ENCODE measurements at places on chromosomes 11 and 22.

- DNase-seq = no peak
Observed at GRCh38 chr11:78207532-78208256, 19.0 kb downstream of the USP35 start.

GRCh38 chr11:59625703-59626102, 10.1 kb upstream of the OSBP start:
- DNase-seq = no peak

DNA sequence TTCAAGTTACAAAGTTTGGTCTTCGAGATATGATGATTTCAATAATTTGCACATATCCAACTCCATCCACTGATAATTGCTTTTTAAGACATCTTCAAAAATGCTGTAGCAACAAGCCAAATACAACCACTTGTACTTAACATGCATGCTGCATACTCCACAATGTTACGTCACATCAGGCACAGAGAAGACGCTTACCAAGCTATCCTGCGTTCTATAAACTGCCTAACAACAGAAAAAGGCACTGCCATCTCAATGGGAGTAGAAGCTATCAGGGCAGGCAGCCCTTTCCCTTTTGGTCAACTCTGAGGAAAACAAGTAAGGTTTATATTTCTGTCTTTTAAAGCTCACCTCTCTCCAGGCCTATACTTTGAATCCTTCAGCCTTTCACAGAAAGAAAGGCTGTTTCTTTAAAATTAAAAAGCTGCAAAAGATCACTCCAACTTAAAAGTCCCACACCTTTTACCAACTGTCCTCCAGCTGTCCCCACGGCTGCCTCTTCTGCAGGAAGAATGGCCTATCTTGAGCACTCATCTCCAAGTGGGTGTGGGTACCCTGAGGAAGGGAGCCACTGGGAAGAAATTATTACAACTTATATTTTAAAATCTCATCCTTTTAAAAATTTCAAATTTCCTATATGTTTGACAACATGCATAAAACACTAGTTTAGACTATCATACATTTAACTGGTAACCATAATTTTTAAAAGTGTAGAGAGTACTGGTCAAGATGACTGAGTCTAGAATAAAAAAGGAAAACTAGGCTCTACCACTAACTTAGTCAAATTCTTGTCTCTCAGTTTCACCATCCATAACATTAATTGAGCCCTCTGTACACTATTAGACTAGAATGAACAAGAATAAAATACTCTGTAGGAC, 14.5 kb downstream of the PHF21A start:
- no peak for DNase-seq

GRCh38 chr11:59574467-59574866, 41.1 kb downstream of the OSBP start:
- DNase-seq = no peak

DNA sequence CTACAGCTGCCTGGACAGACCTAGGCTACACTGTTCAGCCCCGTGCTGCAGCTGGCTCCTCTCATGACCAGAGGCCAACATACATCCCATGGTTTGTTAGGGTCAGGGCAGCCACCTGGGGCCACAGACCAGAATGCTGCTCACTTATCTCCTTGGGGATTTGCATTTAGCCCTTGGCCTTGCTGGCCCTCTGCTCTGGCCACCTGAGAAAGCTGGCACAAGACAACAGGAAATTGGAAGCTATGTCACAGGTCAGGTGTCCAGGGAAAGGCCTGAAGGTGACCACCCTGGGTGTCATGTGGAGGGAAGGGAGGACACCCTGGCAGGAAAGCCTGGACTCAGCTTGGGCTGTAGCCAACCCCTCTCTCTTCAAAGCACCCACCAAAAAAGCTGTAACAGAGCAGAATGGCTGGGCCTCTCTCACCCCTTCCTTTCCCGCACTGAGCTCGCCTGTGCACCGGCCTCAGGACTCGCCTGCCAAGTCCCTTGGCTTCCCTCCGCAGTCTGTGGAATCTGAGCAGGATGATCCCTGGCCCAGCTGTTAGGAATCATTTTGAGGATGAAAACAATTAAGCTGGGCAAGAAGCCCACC, 86.3 kb downstream of the SNX19 start:
- DNase-seq = no peak

DNA sequence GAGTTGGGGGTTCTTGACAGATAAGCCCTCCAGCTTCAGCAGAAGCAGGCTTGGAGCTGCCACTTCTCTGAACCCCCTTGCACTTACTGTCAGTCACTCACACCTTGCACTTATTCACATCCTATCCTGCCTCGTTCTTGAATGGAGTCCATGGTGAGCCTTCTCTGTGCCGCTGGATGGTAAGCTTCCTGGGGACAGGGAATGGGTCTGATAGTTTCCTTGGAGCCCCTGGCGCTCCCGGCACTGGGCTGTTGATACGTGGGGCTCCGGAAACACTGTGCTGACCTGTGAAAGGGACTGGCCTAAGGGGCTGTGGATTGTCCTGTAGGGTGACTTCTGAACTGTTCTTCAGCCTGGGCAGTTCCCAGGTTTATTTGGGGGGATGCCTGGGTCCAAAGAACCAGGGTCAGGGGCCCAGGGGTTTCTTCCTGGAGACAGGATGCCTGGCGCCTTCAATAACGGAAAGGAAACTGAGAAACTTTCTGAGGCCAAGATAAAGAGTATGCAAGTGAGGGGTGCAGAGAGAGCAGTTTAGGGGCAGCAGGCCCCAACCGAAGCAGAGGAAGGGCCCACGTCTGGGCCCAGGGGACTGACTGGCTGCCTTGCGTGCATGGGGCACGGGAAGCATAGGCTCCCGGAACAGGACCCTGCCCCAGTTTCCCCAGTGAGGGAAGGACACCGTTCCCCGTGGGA, 709 bp upstream of the ST3GAL4 start:
- no peak for DNase-seq

GRCh38 chr11:111719379-111719778, 46.8 kb downstream of the PPP2R1B start:
- no peak for DNase-seq

GRCh38 chr11:85663080-85663752, 1.7 kb downstream of the CREBZF start:
- DNase-seq = no peak

- DNase-seq = no peak
Observed at GRCh38 chr11:118841469-118842242, 42.0 kb upstream of the CXCR5 start.

DNA sequence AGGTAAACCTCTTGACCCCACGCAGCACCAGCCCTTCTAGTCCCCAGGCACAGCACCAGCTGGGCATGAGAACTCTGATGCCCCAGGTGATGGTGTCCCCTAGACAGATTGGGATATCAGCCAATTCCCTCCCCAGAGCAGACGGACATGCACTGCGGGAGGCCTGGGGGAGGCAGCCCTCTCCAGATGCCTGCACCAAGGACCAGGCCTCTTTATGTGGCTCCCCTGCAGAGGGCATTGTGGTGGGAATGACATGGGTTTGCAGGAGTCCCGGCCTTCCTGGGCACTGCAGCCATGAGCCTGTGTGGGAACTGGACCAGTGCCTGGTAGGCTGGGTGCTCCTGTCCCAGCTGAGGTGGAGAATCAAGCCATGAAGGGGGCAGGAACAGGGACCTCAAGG, 25.9 kb downstream of the PPM1F start:
- DNase-seq = no peak

DNA sequence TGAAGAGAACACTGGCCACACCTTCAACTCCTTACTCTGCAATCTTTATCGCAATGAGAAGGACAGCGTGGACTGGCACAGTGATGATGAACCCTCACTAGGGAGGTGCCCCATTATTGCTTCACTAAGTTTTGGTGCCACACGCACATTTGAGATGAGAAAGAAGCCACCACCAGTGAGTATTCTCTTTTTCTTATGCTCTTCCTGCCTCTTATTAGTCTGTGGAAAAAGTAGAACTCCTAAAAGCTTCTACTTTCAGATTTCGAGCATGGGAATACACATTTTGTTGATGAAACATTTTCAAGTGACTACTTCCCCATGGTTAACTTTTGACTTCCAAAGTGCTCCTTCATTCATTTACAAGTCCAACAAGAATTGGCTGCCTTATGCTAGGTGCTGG, 20.9 kb downstream of the ALKBH3 start:
- DNase-seq = no peak

GRCh38 chr11:61164606-61165424, 3.6 kb upstream of the VPS37C start:
- no peak for DNase-seq

GRCh38 chr11:128365044-128365443, 222.3 kb downstream of the ETS1 start:
- DNase-seq = no peak

- no peak for DNase-seq
Observed at GRCh38 chr11:88363648-88364065, 26.1 kb upstream of the CTSC start.

DNA sequence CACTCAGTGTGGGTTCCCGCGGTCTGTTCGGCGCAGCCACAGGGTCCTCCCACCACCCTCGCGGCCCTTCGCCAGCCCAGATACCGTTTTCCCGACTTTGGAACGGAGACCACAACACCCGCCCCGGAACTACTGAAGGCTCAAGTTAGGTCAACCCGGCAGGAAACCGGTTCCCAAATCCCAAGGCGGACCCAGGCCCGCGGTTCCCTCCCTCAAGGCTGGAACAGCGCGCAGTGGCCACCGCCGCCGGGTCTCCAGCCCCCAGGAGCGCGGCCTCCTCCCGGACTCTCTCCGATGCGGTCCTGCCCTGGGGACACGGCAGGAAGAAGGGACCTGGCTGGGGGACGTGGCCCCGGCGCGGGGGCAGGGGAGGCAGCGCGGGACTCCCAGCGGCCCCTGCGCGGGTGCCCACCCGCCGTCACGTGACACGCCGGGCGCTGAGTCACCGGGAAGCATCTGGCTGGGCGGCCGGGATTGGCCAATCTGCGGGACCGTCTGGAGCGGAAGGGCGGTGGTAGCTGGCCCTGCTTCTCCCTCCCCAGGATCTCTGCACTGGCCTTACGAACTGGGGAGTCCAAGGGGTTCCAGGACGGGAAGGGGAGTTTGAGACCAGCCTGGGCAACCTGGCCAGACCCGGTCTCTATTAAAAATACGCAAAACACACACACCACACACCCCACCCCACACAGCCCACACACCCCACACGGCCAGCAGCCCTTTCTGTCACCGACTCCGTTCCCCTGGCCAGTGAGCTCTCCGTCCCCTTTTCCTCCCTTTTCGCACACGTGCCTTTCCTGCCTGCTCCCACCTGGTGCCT, 21.5 kb upstream of the MALAT1 start:
- DNase-seq = peak; percentile 84
